ENCODE measurements at places on chromosomes 16 and 17.

- no peak for DNase-seq
Observed at GRCh38 chr16:2787961-2788360, 601 bp upstream of the PRSS33 start.

DNA sequence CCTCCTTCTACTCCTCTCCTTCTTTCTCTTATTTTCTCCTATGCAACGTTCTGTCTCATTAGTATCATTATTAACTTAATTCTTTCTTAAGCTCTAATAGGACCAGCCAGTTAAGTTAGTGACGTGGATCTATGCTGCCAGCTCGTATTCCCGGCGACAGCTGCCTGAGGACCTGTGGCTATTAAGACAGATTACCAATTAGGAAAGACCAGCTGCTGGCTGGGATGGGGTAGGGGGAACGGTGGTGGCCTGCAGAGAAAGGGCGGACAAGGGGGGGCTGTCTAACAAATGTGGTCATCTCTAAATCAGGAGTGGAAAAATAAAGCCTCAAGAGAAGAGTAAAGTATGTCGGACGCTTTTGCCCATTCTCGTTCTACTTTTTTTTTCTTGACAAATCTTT lies 770 bp upstream of the MYH3 start:
- no peak for DNase-seq

DNA sequence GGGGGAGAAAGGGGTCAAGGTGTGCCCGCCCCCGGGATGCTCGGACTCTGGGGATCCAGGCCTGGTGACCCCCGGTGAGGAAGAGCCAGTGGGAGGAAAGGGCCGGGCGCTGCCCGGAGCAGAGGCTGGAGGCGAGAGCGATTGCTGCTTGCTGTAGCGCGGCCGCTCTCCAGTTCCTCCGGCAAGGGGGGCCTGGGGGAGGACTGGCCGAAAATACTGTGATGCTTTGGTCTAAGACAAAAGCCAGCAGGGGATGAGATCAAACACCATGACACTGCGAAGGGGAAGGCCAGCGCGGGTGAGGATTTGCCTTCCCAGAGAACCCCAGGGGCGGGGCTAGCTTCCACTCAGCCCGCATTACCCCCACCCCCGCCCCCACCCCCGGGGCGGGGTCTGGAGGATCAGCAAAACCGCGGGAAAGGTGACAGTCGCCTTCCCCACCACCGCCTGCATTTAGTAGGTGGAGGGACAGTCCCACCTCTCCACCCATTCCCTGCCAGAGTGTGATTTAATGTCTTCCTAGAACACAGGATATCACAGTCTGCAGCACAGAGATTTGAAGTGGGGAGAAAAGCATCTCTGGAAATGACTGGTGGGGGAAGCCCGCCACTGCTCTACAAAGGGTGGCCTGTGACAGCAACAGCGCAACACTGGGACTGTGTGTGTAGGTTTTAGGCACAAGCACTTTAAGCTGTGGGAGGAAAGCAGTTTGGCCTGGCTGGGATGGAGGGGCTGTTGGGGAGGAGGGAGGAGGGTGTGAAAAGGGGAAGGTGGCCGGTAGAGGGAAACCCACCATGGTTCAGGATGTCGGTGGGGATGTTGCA lies 25.7 kb downstream of the MRC2 start:
- peak; percentile 45 for DNase-seq

- DNase-seq: no peak
Observed at GRCh38 chr17:16259926-16260325, 42.9 kb downstream of the PIGL start.

DNA sequence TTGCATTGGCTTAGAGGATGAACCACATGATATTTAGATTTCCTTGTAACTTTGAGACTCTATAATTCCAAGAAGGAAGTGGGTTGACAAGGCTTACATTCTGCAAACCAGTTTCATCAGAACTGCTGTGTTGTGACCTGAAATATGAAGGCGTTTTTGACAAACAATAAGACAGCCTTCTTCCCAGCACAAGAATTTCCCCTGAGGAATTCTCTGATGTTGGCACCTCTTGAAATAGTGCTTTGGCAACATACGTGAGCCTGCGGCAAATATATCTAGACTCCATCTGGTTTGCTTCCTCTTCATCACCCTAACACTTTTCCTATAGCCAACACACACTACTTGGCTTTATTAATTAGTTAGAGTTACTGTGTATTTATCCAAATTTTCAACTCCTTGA lies 585.5 kb upstream of the SOX9 start:
- no peak for DNase-seq

GRCh38 chr17:57357392-57357784 lies 101.1 kb downstream of the MSI2 start:
- no peak for DNase-seq

- DNase-seq: no peak
Observed at GRCh38 chr16:24396350-24397271, 140.5 kb downstream of the CACNG3 start.

GRCh38 chr16:4265676-4266075 lies 7.1 kb downstream of the TFAP4 start:
- no peak for DNase-seq

GRCh38 chr16:75196836-75197235 lies 10.1 kb downstream of the CTRB2 start:
- no peak for DNase-seq

GRCh38 chr16:87395181-87395842 lies 3.2 kb downstream of the MAP1LC3B start:
- no peak for DNase-seq

- DNase-seq: no peak
Observed at GRCh38 chr17:2179615-2180295, 123.8 kb downstream of the SMG6 start.

GRCh38 chr17:61809816-61810392 lies 53.4 kb downstream of the BRIP1 start:
- no peak for DNase-seq

GRCh38 chr16:2273931-2274330 lies 6.0 kb upstream of the RNPS1 start:
- peak; percentile 34 for DNase-seq

- DNase-seq: no peak
Observed at GRCh38 chr16:58497935-58498334, 2.0 kb upstream of the NDRG4 start.

DNA sequence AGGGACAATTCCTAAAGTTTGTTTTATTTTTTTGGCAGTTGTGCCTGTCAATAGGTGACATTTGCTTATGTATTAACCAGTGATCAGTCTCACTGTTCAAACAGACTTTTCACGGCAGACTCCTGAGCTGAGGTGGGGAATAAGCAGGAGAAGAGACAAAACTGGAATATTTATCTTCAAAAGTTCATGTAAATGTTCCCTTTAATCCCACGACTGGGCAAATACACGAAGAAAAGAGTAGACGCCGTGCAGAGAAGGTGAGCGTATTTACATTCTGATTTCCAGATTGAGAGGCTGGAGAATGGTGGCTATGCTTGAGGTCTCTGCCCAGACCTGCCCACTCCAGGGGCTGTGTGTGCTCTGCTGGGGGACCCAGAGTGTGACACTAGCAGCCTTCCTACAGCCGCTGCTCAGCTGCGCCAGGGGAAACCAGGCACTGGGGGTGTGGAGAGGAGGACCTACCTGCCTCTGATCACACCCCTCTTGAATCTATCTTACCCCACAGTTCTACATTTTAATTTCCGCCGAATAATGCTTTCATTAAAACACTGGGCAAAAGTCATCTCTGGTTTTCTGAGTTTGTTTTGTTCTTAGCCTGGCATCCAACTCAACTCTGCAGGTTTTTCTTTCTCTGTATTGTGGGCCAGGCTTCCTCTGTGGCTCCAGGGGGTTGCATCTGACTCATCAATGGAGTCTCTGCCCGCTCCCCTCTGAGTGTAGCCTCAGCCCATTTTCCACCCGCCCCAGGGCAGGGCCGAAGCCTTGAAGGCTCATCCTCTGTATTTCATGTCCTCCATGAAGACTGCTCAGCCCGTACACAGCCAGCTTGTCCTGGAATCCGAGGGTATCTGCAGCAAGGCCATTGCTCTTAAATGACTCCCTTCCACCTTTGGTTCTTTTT lies 237.1 kb downstream of the NTN1 start:
- no peak for DNase-seq

- DNase-seq: no peak
Observed at GRCh38 chr17:31566992-31567373, 175.5 kb downstream of the RAB11FIP4 start.

GRCh38 chr16:64138006-64138405 lies 983.9 kb downstream of the CDH11 start:
- no peak for DNase-seq

GRCh38 chr17:15457723-15458094 lies 9.7 kb downstream of the CDRT4 start:
- DNase-seq: no peak

DNA sequence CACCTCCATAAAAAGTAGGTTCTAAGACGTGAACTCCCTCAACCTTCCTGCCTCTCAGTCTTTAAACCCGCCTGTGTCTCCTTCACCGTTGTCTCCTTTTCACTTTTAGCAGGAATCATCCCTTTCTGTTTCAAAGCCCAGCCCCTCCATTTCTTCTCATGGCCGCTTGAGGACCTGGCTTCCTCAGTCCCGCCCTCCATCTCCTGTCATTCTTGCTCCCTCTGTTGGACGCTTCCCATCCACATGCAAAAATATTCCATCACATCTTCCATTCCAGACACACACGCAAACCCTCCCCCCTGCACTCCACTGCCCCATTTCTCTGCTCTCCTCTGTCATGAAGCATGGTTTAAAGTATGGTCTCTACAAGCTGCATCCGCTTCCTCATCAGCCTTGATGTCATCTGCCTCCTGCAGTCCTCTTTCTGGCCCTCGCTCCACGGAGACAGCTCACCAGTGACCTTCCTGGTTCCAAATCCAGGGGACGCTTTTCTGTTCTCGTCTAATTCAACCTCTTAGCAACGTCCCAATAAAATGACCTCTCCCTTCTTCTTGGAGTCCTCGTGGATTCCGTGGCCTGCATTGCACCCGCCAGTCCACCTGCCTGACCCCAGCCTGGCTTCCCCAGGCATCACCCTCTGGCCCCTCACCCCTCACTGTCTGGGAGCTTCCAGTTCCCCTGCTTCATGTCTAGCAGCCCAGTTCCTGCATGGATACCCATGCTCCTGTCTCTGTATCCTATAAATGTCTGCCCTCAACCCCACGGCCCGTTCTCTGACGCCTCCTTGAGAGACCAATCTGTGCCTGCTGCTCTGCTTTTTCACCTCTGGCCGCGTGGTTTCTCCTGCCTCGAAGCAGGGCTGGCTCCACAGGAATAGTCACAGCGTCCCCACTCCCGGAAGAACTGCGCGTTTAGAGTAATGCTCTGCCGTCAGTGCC lies 26.2 kb downstream of the ANKRD40 start:
- no peak for DNase-seq

Data from CD8-positive, alpha-beta memory T cell (primary cell).